NCI-H460 (cell line): ENCODE measurements at places on chromosomes 4 and X. TPM values are rescaled to one million over a fixed set of nuclear protein-coding genes. Genes with fewer than 3 reads are reported as not detected.

The KIAA1210 gene
- total RNA-seq = not detected in 2 replicates

The NAA11 gene
- total RNA-seq = not detected in 2 replicates

The FHIP1A gene
- total RNA-seq = 0.10 and 0.12 TPM in 2 replicates

The PCDH11X gene
- total RNA-seq = 7.6 and 8.3 TPM in 2 replicates

DNA sequence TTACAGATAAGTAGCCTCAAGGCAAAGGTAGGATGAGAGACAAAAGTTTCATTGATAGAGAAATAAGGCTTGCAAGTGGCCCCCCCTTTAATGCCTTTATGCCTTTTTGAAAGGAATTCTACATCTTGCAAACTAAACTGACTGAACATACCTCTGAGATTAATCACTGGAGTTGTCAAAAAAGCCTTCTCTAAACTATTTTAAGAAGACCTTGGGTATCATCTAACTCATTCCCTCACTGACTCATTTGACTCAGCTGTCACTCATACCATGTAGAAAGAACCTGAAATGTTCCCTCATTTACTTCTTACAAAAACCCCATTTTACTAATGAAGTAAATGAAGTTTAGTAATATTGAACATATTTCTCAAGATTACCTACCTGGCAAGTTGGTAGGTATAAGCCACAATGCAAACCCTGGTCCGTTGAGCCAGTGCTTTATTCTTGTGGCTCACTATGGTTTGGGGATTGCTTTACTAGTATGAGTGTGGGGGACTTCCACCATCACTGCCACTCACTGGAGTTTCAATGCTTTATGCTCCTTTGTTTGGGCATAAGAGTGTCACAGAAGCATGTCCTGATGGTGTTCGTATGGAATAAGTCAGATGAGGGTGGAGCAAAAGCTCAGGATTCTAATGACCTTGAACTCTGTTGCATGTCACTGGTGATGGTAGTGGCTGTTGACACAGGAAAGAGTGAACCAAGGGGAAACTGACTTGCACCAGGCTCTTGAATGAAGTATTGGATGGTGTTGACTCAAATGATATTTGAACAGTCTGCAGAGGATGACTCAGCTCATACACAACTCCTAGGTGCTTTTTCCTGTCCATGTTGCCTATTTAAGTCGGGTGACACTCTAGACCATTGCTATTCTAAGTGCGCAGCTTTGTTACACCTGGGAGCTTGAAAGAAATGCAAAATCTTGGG is 305.5 kb upstream of the EMCN start:
- no peak for DNase-seq

DNA sequence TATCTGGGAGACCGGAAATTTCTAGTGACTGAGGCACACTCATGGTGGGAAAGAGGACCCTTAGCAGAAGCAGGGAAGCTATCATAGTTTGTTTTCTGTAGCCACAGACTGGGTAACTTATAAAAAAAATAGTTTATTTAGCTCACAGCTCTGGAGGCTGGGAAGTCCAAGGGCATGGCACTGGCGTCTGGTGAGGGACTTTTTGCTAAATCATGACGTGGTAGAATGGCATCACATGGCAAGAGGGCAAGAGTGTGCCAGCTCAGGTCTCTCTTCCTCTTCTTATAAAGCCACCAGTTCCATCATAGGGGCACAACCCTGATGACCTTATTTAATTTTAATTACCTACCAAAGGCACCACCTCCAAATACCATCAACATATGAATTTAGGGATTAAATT is 13.3 kb downstream of the APLN start:
- no peak for DNase-seq

- no peak for DNase-seq
These were observed 72.4 kb upstream of the TBL1X start for GRCh38 chrX:9392445-9392844.

DNA sequence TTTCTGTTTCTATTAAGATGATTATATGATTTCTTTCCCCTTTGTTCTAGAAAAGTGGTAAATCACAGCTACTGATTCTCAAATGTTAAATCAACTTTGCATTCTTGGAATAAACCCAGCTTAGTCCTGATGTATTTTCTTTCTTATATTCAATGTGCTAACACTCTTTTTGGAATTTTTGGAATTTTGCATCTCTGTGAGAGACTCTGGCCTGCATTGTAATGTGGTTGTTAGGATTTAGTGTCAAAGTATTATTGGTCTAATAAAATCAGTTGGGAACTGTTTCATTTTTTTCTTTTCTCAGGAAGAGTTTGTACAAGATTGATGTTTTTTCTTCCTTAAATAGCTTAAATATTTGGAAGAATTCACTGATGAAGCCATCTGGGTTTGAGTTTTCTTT is 109.6 kb downstream of the KIT start:
- DNase-seq = no peak

- no peak for DNase-seq
These were observed 30.7 kb downstream of the SEPTIN11 start for GRCh38 chr4:76980261-76980660.

DNA sequence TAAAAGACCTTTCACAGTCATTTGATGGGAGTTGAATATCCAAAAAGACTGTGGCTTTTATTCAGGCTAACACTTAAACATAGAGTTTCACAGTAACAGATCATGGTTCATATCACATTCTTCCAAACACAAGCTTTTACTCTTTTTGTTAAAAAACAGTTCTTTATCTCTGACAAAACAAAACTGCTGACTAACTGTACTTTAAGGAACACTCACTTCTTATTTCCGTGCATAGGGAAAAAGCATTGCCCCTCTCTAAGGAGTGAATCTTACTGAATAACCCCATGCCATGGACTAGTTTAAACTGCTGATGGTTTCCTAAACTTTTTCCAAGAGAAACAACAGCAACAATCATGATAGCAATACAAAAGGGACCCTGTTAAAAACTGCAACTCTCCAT is 297.0 kb upstream of the INTU start:
- no peak for DNase-seq

DNA sequence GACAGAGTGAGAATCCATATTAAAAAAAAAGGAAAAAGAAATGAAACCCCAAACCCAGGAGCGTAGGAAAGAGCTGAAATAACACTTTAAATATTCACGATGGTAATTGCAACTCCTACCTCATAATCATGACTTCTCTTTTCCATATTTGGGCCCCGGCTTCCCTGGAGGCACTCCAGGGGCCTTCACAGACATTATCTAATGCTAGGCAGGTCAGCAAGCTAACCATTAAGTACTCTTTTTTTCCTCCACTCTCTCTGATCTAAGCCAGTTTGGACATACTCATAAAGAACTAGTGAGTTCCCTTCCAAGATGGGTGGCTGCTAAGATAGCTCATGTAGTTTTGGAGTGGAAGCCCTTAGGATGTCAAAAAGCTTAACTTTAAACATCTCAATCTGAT is 83.2 kb downstream of the SH3KBP1 start:
- DNase-seq = no peak

- DNase-seq = no peak
These were observed 65.1 kb downstream of the LRBA start for GRCh38 chr4:150949943-150950342.

DNA sequence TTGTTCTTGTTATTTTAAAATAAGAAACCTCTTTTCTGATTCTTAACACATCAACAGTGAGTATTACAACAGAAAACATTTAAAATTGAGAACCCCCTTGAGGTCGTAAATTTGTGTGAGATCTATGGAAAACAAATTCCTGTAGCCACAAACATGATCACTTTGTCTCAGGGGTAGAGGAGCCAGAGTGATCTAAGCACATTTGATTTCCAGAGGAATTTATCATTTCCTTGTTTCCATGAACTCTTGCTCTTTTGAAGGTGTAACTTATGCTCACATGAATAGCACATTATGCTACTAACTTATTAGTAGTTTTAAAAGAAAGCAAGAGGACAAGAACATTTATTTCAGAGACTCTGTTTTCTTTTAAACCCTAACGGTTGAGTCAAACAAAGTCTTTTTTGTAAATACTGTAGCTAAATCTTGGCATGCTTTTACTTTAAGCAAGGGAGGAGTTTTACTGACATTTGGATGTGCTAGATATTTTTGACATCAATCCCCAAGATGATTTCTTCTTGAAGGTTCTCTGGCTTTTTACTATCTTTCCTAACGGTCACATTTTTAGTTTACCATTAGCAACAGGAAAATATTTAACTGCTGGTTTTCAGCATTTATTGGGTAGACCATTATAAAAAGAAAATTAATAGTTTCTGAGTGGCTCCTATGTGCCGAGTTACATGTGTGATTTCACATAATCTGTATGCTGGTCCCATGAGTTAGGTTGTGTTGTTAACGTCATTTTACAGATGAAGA is 27.9 kb upstream of the ZCCHC12 start:
- no peak for DNase-seq
